ENCODE measurements at places on chromosomes 11 and 22. TPM values are rescaled to one million over a fixed set of nuclear protein-coding genes. Genes with fewer than 3 reads are reported as not detected.

The IGSF9B gene
- polyA plus RNA-seq = 5.5 TPM

The ATP5MG gene
- 237 TPM for polyA plus RNA-seq

The UPK3A gene
- not detected for polyA plus RNA-seq

The MPEG1 gene
- 0.61 TPM for polyA plus RNA-seq

The CHRM4 gene
- polyA plus RNA-seq = not detected

The SLC22A9 gene
- not detected for polyA plus RNA-seq

The ESAM gene
- polyA plus RNA-seq = 16.8 TPM

The OR8G1 gene
- polyA plus RNA-seq = not detected

The POU2F3 gene
- 3.1 TPM for polyA plus RNA-seq

The HSD17B12 gene
- 33.2 TPM for polyA plus RNA-seq

The RPUSD4 gene
- polyA plus RNA-seq = 10.9 TPM

The FDX1 gene
- 9.4 TPM for polyA plus RNA-seq

The CCDC73 gene
- 0.05 TPM for polyA plus RNA-seq

The HEPHL1 gene
- polyA plus RNA-seq = 5.9 TPM

The TRIM68 gene
- 3.0 TPM for polyA plus RNA-seq

The OSBP2 gene
- 2.7 TPM for polyA plus RNA-seq

The STARD10 gene
- polyA plus RNA-seq = 65.8 TPM

The CENPM gene
- 18.8 TPM for polyA plus RNA-seq

The OR6M1 gene
- polyA plus RNA-seq = not detected

The MRGPRX4 gene
- polyA plus RNA-seq = not detected

The RFPL1 gene
- polyA plus RNA-seq = 0.04 TPM

The BTG4 gene
- not detected for polyA plus RNA-seq

The LRRN4CL gene
- 2.4 TPM for polyA plus RNA-seq

The CPT1B gene
- polyA plus RNA-seq = 55.5 TPM

The DEUP1 gene
- polyA plus RNA-seq = not detected

The SLC7A4 gene
- 4.5 TPM for polyA plus RNA-seq
